ENCODE measurements at places on chromosomes 2 and 18.

- no peak for DNase-seq
Observed at GRCh38 chr18:73979742-73980141, 167.9 kb downstream of the FBXO15 start.

DNA sequence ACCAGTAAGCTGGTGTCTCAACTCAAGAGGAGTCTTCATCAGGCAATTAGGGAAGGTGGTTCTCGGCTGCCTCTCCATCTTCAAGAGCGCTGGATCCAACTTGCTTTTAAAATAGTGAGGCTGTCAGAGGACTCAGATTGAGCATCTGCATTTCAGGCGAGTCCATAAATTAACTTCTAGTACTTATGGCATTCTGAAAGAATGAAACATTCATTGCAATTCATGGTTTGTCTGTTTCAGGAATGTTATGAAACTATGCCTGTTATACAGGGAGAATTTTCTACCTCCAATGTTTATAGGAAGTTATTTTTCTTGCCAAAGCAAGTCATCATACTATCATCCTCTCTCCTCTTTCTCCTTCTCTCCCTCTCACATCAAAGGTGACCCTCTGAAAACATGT lies 883.2 kb downstream of the SLC4A3 start:
- no peak for DNase-seq

GRCh38 chr18:35983818-35984217 lies 11.3 kb downstream of the RMP24 start:
- no peak for DNase-seq

DNA sequence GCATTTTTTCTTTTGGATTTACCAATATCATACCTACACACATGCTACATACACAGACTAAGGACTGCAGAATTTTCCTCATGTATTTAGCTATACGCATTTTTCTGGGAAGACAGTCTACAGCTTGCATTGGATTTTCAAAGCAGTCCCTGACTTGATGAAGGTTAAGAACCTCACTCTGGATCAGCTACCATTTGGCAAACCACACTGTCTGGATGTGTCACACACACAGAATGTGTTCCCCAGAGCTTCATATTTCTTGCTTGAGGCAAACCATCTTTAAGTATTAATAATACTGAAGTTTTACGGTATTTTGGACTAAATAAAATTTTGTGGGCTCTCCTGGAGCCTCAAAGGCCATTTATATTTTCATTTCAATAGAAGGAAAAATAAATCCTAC lies 102.3 kb downstream of the TCF4 start:
- no peak for DNase-seq

DNA sequence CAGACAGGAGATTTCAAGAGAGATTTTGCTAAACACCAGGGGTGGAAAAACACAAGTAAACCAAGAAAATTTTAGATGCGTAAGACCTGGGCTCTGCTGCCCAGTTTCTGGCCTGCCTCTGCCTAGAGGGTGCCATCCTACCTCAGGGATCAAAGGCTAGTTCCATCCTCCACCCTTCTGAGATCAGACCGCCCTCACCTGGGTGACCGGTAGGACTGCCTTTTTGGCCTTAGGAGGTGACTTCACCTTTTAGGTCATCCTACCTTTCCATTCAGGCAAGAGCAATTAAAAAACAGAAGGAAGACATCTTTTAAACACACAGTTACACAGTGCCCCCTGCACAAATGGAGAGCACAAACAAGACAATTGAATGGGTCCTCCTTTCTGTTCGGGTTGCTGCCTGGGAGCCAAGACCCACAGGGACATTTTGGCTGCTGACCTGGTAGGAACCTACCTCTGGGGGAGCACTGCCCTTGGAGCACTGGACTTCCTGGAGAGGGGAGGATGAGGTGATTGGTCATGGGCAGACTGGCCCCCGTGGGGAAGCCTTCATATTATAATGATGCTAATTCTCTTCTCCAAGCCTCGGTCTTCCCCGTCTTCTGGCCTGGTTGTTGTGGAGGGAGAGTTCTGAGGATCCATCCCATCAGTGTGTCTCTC lies 3.1 kb downstream of the PSD4 start:
- no peak for DNase-seq

- DNase-seq, result no peak
Observed at GRCh38 chr2:108908713-108909070, 80.3 kb downstream of the EDAR start.

DNA sequence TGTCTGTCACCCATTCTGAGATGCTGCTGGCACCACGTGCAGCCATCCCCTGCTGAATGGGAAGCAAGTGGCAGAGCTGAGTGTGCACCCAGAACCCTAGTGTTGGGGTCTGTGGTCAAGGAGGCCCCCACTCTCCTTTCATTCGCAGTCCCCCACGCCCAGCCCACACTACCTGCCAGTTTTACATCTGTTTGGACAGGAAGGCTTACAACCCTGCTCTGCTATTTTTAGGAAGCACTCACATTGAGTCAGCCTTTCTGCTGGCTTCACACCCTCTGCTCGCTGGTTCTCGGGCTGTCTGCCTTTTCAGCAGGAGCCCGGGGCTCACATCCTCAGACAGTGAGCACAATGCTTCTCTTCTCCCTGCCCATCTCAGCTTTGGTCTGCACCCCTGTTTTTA lies 10.7 kb upstream of the ADCY3 start:
- peak; percentile 46 for DNase-seq

DNA sequence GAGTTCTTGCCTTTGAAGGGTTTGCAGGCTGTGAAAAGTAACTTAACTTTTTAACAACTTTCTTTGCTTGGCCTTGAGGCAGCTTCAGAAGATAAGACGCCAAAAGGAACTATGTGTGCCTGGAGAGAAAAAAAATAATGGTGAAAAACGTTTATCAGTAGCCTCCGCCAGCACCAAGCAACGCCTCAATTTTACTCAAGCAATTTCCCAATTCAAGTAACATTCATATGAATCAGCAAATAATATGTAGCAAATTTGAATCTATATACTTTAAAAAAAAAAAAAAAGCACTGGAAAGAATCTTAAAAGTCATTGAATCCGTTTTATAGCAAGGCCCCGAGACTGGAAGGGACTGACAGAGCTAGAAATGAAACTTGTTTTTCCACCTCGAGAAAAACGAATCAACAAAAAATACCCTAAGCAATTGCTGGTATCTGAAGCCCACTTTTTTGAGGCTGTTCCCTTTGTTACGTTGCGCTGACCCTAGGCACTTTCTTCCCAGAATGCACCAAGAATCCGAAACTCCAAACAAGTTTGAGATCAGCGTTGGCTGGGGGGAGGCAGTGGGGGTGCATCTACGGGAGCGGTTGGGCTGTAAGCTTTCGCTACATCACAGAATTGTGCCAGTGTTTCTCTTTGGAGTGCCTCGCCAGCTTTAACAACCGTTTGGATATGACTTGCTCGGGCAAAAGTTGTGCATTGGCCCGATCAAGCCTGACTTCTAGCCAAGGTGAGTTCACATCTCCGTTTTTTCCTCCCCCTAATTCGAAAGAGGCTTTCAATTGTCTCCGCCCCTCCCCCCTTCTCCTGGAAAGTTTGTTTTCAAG lies 2.7 kb upstream of the TGIF1 start:
- peak; percentile 51 for DNase-seq

- no peak for DNase-seq
Observed at GRCh38 chr2:28282861-28283646, 109.6 kb upstream of the FOSL2 start.

GRCh38 chr2:236156860-236157194 lies 11.4 kb downstream of the GBX2 start:
- DNase-seq, result no peak

DNA sequence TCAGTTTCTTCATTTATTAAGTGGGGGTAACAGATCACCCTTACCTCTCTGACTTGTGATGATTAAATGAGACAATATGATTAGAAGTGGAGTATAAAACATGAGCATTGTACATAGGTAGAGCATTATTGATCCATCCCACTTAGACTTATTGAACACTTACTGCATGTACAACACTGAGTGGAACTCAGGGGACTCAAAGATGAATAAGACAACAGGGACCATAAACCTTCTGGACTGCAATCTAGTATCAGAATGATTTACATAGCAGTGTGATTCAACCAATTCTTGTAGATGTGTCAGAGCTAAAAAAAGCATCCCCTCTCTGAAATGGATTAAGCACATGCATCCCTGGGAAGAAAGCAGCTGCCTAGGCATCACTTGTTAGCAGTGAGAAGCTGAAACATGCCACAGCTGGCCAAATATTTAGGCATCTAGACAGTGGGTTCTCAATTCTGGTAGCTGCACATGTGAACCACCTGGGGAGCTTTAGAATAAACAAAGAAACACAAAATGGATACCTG lies 111.5 kb downstream of the CYRIA start:
- no peak for DNase-seq

DNA sequence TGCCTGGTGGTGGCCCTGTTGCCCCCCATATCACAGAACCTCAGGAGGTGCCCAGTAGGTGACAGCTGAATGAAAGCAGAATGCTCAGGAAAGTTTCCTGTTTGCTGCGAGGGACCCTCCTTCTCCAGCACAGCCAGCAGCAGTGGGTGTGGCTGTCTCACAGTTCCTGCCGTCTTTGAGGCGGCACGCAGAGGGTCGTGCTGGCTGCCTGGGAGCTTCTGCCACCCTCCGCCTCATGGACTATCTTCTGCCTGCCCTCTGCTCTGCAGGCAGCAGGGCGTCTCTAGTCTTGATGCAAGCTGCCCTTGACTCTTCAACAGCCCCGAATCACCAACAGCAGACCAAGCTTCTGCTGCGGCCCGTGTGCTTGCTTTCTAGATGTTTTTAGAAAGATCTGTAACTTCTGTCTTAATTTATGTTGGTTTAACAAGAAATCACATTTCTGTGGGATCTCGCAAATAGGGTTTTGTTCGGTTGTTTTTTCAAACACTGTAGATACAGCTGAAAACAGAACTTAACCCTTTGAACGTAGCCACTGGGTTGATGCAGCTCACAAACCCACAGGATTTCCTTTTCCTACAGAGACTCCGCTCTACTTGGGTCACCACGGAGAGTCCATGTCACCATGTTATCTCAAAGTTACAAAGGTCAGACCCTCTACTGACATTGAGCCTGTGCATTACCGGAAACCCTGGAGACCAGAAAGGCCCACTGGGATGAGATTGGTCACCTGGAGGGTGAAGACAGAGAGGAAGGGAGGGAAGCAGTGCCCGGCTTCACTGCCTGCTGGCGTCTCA lies 144.9 kb downstream of the ACOXL start:
- no peak for DNase-seq

GRCh38 chr2:188971432-188971861 lies 2.7 kb upstream of the COL3A1 start:
- no peak for DNase-seq

DNA sequence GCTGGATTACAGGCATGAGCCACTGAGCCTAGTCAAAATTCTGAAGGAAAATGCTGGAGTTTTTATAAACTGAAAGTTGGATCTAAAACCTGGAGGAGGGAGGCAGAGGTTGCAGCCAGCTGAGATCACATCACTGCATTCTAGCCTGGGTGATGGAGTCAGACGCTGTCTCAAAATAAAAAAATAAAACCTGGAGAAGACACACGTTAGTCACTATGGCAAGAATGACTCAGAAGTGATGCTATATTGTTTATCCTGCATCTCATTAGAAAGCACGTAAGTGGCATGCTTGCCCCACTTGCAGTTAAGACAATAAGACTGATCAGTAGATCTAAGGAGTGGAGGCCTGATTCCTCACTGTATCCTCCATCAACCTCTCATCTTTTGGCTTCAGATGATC lies 106.6 kb upstream of the STON1 start:
- peak; percentile 69 for DNase-seq

DNA sequence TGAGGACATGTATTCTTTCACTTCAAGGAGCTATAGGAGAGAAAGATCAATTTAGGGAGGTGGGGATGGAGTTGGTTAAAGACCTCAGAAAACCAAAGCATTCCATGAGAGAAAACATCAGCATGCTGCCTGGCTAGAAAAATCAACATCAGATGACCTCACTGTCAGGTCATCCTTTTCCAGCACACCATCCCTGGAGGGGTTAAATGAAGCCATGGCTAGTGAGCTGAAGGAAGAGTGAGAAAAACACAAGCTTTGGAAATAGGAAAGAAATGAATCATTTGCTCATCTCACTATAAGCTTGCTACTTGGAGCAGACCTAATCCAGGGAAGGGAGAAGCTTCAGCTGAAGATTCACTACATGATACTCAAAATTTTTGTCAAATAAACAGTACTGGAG lies 109.5 kb upstream of the ITGB6 start:
- no peak for DNase-seq

DNA sequence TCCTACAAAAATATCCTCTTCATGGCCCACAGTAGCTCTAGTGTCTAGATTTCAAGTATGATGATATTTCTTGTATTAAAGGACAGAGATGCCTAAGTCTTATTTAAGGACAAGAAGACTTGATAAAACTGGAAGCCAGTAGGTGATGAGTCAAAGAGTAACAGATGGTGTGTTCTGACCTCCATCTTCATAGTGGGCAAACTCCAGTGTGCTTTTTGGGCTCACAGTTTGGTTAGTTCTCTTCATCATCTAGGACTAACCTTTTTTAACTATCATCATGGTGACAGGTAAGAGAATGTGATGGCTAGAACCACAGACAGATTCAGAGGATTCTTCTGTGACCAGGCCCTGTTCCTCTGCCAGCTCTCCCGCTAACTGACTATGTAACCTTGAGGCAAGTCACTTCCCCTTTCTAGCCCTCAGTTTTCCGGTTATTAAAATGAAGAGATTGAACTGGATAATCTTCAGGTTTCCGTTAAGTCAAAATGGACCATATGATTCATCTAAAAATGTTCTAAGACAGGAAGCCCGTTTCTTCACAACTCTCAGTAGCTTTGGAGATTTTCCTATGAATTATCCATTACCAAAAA lies 140.3 kb upstream of the RASGRP3 start:
- peak; percentile 59 for DNase-seq

DNA sequence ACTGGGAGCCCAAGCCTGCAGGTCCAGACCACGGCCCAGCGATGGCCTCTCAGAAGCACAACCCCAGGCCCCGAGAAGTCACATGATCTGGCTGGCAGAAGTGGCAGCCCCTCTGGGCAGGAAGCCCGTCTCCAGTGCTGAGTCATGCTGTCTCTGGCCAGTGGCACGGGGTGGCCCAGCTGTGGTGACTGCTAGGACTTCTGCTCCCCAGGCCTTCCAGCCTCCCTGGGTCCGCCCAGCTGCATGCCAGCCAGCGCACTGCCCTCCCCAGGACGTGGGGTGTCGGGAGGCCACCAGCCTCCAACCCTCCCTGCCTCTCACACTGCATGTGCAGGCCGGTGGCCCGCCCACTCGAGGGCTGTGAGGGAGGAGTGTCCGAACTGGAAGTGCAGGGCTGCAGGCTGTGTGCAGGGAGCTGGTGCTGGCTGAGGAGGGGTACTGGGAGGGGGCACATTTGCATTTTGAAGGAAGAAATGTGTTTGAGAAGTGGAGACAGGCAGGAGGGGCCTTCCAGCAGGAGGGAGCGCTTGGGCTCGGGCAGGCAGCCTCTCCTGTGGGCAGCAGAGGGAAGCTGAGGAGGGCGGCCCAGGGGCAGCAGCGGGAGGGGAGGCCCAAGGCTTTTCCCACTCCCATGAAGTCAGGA lies 17.0 kb upstream of the HPCAL1 start:
- DNase-seq, result no peak

GRCh38 chr2:156116113-156116512 lies 216.4 kb downstream of the NR4A2 start:
- DNase-seq, result no peak

DNA sequence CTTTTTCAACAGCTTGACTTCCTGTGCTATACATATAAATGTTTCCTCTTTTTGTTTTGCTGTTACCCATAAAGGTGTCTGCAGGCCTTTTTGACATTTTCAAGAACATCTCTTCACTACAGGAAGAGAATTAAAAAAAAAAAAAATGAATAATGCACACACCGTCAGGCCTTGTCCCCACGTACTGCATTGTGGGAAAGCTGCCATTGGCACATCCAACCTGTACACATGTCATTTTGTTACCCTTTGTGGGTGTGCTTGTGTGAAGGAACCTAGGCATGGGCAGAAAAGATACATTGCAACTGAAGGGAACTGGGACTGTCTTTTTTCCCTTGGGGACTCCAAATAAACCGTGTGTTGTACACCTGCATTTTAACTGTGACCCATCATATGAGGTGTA lies 16.8 kb upstream of the TMEM37 start:
- no peak for DNase-seq

Data from activated CD4-positive, alpha-beta T cell treated with anti-CD3 and anti-CD28 coated beads, Interleukin-2, Interleukin-6, amounts not matched to agents 100 ng/mL and 50 ng/mL, durations not matched to agents 16 hours and 8 hours (primary cell).